ENCODE measurements at places on chromosomes 4 and X.

GRCh38 chr4:74376888-74377483 lies 12.0 kb downstream of the EREG start:
- DNase-seq: no peak

DNA sequence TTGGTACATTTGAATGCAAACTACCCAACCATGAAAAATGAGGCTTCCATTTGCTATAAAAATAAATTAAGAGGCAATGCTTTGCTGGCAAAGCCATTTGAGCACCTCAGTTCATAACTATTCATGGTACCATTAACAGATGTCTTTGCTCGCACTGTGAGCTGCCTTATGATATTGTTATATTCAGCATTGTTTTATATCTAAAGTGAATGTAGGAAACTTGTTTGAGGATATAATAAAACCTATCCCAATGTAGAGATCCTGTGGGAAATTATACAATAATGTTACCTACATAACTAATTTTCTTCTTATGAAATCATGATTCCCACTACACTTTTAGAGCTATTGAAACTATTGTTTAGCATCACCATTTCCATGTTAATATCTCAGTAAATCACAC lies 125.2 kb upstream of the TRAM1L1 start:
- no peak for DNase-seq

GRCh38 chr4:115969756-115970155 lies 856.3 kb upstream of the NDST4 start:
- no peak for DNase-seq

DNA sequence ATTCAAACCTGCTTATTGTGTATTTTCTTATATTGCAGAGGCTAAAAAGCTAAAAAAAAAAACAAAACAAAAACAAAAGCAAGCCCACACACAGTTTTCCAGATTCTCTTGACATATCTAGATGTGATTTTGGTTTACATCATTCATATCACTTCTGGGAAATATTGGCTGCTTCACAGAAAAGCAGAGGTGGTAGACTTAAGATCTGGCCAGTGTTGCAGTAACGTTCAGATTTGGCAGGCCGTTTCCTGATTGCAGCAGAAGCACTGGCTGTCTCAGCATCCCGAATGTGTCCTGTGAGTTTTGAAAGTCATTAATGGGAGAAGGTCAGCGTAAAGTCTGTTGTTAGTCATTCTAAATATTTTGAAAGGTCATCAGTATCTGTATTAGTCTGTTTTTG lies 2062.0 kb downstream of the ARAP2 start:
- no peak for DNase-seq

- no peak for DNase-seq
These were observed 174.8 kb upstream of the GLRA2 start for GRCh38 chrX:14354521-14354920.

- no peak for DNase-seq
These were observed 49.3 kb downstream of the C4orf33 start for GRCh38 chr4:129145222-129145730.

GRCh38 chr4:123449780-123450179 lies 53.2 kb downstream of the SPRY1 start:
- DNase-seq: no peak

GRCh38 chrX:69238114-69238886 lies 73.0 kb upstream of the PJA1 start:
- no peak for DNase-seq

DNA sequence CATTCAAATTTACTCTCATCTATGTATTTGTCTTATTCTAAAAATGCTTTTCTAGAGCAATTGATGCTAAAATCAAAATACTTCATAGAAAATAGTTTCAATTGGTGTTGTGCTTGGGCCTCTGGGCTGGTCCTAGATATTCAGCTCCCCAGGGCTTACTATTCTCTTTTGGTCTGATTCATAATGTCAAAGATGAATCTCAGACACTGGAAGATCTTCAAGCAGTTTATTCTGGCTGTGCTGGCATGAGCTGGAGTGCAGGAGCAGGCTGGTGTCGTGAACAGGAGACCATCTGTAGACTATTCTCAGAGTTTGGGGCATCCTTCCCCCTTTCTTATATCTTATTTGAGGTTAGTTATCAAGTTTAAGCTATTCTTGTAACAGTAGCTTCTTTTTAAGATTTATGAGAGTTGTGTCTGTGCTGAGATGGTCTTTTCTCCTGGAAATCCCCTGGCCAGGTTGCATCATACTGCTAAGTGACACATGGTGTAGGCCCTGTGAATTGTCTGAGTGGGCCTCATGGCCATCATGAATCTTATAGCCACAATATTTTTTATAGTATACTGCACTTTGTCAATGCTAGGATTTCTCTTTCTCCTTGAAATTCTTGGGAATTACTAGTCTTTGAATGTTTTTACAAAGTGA lies 1624.0 kb upstream of the IGFBP7 start:
- no peak for DNase-seq

DNA sequence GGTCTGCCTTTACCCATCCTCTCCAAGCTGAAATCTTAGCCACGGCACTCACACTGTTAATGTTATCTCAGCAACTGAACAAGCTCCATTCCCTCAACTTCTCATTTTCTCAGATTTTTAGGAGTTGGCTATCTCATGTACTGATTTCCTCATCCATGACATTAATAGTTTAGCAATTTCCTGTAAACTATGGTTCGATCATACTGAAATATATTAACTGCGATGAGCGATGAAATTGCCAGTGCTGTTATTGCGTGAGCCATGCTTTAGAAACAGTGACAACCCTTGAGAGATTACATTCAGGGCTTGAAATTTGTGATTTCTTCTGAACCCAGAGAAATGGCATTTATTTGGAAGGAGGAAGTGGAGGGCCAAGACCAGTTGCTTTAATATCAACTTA lies 223.7 kb downstream of the GPAT3 start:
- DNase-seq: no peak

DNA sequence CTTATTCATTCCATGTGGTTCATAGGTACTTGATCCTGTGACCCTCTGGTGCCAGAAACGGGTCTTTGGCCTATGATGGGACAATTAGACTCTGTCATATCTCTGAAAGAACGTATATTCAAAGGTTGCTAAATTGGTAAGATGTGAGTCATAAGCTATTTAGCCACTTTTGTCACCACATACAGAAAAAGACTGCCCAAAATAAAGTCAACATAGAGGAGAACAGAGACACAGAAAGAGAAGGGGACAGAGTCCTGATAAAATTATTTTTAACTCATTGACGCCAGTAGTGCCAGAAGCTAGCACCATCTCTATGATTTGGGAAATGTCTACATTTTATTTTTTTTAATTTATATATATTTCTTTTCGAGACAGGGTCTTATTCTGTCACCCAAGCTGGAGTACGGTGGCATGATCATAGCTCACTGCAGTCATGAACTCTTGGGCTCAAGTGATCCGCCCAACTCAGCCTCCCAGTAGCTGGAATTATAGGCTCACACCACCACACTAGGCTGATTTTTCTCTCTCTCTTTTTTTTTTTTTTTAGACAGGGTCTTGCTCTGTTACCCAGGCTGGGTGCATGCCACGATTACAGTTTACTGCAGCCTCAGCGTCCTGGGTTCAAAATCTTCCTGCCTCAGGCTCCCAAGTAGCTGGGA lies 92.1 kb upstream of the COX18 start:
- DNase-seq: no peak

- DNase-seq: no peak
These were observed 1.5 kb downstream of the RBPJ start for GRCh38 chr4:26322346-26322745.
